ENCODE measurements at places on chromosomes 16 and 17. TPM values are rescaled to one million over a fixed set of nuclear protein-coding genes. Genes with fewer than 3 reads are reported as not detected.

DNA sequence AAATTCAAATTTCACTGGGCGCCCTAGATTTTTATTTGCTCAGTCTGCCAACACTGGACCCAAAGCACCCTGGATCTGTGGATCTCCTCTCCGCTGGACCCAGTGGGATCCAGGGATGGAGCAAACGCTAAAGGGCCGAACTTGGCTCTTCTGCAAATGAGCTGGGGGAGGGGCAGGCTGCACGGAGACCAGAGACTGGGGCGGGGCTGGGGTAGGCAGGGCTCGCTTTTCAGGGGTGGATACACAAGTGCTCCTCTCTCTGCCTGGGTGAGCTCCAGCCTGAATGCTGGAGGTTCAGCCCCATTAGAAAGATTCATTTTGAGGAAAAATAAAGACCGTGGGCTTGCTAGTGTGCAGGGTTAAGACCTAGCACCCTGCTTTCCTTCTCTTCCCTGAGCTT is 8.9 kb downstream of the CBX4 start:
- no peak for DNase-seq

GRCh38 chr16:89155184-89155679 is 16.3 kb upstream of the CDH15 start:
- DNase-seq = no peak

DNA sequence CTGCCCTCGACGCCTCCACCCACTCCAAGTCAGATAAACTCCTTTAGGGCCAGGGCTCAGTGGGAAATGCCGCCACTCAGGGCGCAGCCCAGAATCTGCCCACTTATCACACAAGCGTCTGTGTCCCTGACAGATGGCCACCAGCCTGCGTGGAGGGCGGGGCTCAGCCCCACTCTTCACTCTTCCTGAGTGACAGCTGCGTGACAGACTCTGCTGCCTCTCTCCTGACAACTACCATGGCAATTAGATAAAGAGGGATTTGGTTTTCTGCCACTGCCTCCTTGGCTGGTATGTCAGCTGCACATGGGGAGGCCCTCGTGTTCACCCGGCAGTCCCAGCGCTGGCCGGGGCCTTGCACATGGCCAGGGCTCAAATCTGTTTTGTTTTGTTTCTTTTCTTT is 96.2 kb downstream of the RTN4RL1 start:
- no peak for DNase-seq

- DNase-seq = no peak
These were observed 241.4 kb upstream of the DYNLRB2 start for GRCh38 chr16:80299416-80299815.

DNA sequence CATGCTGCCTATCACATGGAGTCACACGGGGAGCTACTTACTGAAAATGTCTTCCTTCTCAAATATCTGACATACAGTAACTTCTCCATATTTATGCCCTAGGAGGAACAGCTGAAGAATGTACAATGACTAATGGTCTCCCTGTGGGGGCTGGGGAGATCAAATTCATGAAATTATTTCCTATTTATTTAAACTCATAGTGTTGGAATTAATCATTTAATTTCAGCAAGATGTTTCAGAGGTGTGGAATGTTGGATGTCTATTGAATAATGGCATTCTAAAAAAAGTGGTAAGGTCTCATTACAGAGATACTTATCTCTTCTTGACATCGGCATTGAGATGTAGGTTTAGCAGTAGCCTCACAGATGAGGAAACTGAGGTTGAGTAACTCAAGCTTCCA is 214.3 kb upstream of the CDH11 start:
- DNase-seq = no peak

Gene PRR29
- polyA plus RNA-seq = 3.6 TPM

Gene GP1BA
- 3.1 TPM for polyA plus RNA-seq

Gene CD300LF
- 0.28 TPM for polyA plus RNA-seq

Gene KRT24
- not detected for polyA plus RNA-seq

Data from left renal cortex interstitium (tissue), 4 donors.